Cerebellar nuclear complex (tissue), 1 donor: ENCODE measurements at places on chromosomes 16 and 17.

DNA sequence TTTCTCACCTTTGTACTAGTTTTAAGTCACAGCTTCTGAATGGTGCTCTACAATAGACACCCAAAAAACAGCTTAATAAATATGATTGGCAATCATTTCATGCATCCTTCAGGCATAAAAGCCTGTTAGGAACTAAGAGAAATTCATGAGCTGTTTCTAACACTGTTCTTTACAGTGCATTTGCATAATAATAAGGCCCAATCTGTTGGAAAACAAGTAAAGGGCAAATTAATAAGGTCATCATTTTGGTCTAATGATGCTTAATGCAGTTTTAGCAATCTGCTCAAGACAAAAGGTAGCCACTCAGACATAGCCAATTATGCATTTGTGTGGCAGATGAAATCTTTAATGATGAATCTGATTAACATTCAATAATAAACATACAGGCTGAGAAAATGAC lies 55.5 kb upstream of the NACA2 start:
- no peak for DNase-seq

DNA sequence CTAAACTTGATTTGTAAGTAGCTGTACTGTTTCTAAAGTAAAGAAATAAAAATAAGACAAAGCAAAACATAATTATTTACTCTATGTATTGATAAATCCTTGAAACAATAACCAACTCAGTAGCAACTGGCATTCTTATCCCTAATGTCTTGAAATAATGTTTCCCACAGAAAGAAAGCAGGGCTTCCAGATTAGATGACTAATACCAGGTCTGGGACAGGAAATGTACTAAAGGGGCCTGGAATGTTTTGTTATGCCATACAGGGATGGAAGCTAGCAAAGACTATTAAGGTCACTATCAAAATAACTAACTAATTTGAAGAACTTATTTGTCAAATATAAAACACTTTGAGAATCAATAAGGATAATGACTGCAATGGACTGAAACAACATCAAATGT lies 82.1 kb downstream of the CFDP1 start:
- no peak for DNase-seq

DNA sequence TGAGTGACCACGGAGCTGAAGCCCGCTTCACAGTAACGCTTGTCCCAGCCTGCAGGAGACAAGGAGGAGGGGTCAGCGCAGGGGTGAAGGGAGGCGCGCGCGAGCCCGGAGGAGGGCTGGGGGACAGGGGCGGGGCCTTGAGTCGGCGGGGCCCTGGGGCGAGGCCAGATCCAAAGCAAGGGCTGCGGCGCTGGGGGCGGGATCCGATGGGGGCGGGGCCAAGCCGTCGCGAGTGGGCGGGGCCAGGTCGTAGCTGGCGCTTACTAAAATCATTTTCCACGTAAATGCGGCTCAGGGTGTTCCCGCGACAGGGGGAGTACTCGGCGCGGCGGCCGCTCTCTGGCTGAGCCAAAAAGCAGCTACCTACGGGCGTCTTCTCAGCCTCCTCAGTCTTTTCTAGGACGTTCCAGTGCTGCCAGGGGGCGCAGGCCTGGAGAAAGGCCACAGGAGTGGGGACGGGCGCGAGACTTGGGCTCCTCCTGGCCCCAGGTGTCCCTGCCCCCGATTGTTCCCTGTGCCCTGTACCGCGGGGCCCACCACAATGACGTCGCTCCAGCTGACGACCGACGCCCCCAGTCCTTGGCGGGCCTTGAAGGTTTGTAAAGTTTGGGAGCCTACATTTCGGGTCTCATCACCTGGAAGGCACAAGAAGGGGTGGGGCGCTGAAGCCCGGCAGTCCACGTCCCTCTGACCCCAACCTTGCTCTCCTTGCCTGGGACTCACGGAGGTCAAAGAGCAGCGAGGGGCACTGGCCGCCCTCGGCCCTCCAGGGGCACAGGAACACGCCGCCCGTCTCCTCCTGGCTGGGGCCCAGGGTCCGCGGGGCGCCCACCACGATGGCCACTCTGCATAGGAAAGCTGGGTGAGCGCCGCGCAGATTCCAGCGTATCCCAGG lies 3.9 kb downstream of the ITGA2B start:
- DNase-seq = no peak

- no peak for DNase-seq
Measured at GRCh38 chr17:3531266-3532101, 26.1 kb downstream of the TRPV3 start.

DNA sequence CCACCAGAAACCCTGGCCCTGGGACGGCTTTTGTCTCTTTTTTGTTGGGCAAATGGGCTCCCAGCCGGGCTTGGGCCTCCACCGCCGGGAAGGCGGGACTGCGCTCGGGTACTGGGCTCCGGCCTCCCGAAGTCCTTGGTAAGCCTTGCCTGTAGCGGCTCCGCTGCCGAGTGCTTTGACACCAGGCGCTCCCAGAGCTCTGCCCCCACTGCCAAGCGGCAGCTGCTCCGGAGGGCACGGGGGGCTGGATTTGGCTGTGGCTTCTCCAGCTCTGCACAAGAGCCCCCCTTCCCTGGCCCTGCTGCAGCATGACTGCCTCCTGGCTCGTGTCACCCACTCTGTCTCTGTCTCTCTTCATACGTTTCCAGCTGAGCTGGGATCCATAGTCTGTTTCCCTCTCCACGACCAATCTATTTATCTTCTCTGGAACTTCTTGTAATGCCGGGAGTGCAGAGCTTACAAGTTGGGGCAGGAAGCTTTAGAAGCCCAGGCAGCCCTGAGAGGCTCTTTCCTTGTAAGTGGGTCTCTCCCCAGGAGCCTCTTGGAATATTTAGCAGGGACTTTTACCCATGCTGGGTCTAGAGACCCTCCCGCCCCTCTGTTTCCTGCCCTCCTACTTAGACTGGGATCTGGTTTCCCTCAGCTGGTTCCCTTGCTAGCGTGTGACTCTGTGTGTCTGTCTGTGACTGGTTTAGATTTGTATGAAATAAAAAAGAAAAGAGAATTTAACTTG lies 246.9 kb upstream of the GSE1 start:
- DNase-seq = no peak

GRCh38 chr16:48413272-48413671 lies 28.1 kb upstream of the SIAH1 start:
- DNase-seq = no peak

GRCh38 chr16:58409316-58409973 lies 17.2 kb downstream of the GINS3 start:
- DNase-seq = no peak

- no peak for DNase-seq
Measured at GRCh38 chr16:84475643-84476240, 28.7 kb downstream of the MEAK7 start.

GRCh38 chr16:56710181-56710737 lies 19.7 kb upstream of the NUP93 start:
- DNase-seq = no peak

DNA sequence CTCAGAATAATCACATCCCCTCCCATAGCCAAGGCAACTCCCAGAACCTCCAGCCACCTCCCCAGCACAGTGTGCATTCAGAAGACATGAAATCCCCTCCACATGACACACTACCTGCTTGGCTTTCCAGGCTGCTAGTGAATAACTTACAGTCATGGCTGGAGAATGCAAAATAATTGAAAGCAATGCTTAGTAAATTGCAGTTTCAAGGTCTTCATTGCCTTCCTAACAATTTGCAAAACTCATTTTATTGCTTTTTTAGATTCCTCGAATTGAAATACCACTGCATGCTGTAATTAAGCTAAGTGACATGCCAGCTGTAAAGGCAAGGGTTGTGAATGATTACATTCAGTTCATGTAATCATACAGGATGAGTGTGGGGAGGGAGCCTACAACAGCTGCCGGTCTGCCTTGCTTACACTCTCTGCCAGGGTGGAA lies 29.0 kb upstream of the HOXB13 start:
- no peak for DNase-seq

DNA sequence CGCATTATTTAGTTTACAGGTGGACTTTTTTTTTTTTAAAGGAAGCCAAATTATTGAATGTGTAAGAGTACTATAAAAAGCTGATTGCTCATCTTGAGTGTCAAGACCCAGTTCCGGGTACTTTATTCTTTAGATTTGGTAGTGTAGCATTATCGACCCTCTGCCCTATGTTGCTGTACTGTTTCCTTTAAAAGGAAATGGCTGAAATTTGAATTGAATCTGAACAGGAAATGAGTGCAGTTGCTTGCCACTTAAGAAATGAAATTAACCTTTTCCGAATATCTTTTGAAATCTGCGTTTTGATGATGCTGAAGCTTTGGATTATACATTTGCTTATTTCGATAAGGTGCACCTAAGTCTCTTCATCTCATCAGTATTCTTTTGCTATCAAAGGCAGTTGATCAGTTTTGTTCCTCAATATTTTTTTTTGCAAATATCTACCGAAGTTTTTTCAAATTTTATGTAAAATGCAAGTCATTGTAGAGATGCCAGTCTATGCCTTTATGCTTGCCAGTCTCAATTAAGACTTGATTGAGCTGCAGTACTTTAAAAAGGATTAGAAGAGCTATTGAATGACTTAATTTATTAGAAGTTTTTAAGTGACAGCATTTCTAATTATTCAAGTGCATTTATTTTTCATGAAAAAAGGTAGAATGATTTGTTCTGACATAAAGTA lies 1.8 kb downstream of the GGNBP2 start:
- DNase-seq = no peak

GRCh38 chr16:1006781-1007180 lies 25.2 kb downstream of the SOX8 start:
- DNase-seq = no peak
